H4 (cell line): ENCODE measurements at places on chromosomes 12 and 14.

DNA sequence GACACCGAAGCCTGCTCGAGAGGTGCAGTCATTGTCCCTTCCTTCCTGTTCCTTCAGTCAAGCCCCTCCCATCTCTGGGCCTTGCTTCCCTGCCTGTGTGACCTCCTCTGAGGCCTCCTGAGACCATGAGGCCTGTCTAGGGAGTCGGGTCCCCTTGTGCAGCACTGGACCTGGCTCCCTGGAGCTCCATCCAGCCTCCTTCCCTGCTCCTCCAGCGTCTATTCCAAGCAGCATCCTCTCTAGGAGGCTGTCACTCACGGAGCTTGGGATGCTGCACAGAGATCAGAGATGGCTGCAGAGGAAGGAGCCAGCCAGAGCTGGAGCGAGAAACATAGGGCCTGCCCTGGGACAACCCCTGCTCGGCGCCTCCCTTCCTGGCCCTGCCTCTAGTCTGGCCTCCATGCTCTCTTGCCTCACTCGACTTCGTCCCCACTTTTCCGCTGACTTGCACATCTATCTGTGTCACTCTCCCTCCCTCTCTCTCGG, 142.7 kb downstream of the BCL11B start:
- DNase-seq: no peak

GRCh38 chr12:116539905-116540482, 19.2 kb upstream of the MAP1LC3B2 start:
- peak; percentile 26 for DNase-seq

DNA sequence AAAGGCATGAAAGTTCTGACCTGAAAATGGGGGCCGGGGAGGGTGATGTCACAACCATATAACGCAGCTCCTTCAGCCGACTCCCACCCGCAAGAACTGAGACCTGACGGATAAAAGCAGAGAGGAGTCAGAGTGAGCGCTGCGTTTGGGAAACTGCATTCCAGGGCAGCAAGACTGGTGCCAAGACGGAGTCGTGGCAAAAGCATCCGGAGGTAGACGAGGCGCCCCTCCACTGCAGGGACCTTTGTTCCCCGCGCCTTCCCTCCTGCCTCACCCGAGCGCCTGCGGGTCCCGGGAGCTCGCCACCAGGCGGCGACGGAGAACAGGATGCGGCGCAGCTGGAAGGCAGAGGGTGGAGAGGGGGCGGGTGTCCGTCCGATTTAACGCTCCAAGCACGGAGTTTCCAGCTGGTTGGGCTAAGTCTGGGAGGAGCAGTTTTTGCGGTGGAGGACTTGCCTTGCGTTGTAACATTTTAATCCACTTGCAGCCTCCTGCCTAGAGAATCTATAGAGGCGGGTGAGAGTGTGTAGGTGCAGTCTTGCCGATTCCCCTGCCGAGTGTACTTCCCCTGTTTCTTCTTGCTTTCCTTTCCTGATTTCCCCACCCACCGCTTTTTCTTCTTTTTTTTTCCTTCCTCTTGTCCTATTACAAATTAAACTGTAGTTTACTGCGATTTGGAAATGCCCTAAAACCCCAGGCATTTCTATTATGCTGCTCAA, 1.2 kb upstream of the CPNE8 start:
- peak; percentile 87 for DNase-seq

- DNase-seq: no peak
These were observed 10.7 kb upstream of the TMBIM6 start for GRCh38 chr12:49730568-49731101.

- peak; percentile 58 for DNase-seq
These were observed 10.9 kb upstream of the PIK3C2G start for GRCh38 chr12:18250313-18250916.

GRCh38 chr12:120013659-120014380, 24.8 kb downstream of the BICDL1 start:
- DNase-seq: no peak

DNA sequence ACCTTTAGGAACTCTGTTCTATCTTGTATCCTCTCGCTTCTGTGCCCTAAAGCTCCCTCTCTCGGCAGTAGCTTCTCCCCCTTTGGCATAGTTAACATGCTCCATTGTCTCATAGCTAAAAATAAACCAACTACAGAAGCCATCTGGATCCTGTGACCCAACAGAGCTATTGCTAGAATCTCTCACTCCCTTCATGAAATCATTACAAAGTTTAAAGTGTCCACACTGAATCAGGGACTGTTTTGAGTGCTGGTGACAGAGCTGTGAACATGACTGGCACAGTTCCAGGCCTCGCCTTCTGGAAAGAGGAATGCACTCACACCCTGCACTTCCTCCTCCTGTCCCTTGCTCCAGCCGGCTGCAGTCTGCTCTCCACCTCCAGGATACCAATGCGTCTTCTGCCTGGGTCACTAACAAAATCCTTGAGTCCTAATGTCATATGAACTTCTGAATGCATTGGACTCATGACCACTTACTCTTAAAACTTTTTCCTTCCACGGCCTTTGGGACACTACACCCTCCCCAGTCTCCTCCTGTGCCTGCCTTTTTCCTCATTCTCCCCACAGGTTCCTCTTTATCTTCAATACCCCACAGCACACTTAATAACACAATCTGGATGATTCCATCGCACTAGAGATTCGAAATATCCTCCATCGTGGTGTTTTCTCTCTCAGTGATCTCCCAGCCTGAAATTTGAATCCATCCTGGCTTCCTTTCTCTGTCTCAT, 13.2 kb downstream of the PLBD1 start:
- DNase-seq: peak; percentile 22

- peak; percentile 71 for DNase-seq
These were observed 13.2 kb upstream of the TIGAR start for GRCh38 chr12:4307593-4308333.

GRCh38 chr14:64764641-64765520, 60.7 kb downstream of the PLEKHG3 start:
- peak; percentile 55 for DNase-seq

DNA sequence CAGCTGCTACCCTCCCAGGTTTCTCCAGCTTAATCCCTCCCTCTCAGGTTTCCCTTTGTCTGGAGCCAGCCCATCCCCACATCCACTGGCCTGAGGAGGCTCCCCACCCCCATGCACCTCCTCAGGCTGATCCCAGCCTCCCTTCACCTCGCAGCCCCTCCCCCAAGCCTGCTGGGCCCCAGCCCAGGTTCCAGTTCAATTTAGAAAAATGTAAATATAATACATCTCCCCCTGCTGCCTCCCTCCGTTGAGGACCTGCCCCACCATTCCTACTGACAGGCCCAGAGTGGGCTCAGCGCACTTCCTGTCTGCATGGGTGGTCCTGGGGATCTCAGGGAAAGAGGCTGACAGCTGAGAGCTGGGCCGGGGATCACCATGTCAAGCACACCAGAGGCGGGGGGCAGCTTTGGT, 155.8 kb downstream of the NTF3 start:
- no peak for DNase-seq

DNA sequence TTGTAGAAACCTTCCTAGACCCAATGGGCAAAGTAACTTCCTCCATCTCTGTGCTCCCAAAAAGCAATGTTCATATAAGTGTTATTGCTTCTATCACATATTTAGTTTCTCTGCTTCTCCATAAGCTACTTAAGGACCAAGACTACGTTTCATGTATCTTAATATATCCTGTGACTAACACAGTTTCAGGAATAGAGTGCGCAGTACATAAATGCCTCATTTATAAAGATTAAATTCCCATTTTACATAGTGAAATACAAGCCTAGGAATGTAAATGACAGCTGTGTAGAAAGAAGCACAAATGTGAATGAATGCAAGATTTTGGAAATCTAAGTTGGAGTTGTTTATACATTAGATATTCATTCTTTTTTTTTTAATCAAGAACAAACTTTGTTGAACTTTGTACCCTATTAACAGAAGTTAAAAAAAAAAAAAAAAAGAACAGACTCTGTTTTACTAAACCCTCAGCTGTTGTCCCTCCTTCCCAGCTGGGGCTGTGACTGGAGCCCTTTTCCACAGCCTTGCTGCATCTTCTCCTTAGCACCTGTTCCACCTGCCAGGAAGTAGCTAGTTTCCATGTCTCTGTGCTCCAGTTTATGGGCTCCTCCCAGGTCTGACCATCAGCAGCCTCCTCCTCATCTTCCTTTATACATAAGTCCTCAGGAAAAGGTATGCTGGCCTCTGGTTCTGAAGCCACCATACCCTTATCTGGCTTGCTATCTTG, 7.0 kb upstream of the METTL17 start:
- DNase-seq: no peak

DNA sequence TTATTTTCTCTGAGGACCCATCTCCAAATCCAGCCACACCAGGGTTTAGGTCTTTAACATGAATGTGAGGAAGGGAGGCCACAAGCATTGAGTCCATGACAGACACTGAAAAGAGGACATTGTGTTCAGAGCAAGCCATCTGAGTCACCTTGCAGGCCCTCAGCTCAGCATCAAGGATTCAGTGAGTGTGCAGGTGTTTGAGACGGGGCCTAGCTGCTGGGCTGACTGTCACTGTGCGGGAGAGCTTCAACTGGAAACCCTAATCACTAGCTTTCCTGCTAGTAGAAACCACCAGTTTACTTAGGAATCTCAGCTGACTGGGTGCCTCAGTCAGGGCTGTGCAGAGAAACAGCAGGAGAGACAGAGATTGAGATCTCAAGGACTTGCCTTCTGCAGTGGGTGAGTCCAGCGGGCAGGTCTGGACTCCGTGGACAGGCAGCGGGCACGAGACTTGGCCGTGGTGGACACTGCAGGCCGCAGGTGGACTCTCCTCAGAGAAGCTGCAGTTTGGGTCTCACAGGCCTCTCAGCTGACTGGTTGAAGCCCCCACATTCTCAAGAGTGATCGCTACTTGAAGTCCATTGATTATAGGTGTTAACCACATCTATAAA, 86.1 kb upstream of the DYNC1H1 start:
- no peak for DNase-seq

GRCh38 chr12:47349137-47350061, 269.6 kb upstream of the AMIGO2 start:
- no peak for DNase-seq

DNA sequence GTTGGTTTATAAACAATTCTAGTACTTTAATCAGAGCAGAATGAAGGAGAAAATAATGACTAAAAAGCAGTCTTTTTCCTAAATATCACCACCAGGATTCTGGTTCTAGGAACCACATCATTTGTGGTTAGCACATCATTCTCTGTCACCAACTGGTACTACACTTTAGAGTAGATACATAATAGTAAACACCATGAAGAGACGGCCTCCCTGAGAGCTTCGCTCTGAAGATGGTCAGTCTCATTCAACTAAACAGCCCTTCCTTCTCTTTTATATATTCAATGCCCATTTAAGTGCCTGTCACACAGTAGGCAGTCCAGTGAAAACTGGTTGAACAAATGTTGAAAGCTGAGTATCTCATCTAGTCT, 10.9 kb downstream of the SLC38A2 start:
- DNase-seq: no peak

GRCh38 chr12:130031571-130032189, 127.9 kb upstream of the TMEM132D start:
- DNase-seq: peak; percentile 44

- no peak for DNase-seq
These were observed 7.2 kb upstream of the OTX2 start for GRCh38 chr14:56817396-56817921.

DNA sequence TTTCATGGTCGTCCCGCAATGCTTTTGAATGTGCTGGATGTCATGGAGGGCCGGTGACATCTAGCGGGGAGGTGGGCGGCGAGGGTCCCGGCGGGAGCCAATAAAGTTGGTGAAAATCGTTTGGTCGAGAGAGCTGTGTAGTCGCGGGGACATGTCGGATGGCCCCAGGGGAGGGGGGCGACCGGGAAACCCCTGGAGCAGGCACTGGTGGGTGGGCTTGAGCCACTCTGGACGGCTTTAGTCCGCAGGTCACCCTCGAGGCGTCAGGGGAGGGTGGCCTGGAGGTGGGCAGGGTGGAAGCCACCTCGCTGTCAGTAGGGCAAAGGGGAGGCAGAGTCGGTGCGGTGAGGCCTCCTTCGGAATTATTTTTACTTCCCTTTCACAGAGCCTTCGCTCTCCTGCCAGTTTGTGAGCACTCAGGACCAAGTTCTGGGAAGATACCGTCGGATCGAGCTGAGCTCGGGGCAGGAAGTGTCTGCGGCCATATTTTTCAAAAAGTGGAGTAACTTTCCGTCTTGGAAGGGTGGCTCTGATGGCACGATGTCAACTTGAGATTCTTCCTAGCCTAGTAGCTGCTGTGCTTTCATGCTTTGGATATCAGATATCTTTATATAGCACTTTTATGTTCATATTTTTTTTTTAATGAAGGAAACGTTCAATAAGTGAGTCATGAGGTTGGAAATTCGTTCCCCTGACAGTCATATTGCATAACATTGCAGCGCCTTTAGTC, 28.2 kb downstream of the WBP11 start:
- DNase-seq: no peak

- peak; percentile 65 for DNase-seq
These were observed 77.5 kb upstream of the KRAS start for GRCh38 chr12:25328072-25328712.

DNA sequence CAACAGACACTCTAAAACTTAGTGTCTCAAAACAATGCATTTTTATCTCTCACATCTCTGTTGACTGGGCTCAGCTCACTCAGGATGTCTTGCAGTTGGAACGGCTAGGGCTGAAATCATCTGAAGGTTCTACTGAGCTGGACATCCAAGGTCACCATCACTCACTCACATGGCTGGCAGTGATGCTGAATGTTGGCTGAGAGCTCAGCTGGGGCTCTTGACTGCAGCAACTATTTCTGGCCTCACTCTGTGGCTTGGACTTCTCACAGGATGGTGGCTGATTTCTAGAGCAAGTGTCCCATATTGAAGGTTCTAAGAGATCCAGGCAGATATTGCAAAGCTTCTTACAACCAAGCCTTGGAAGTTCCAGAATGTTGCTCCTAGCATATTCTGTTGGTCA, 166.5 kb downstream of the ZFP36L1 start:
- DNase-seq: no peak

DNA sequence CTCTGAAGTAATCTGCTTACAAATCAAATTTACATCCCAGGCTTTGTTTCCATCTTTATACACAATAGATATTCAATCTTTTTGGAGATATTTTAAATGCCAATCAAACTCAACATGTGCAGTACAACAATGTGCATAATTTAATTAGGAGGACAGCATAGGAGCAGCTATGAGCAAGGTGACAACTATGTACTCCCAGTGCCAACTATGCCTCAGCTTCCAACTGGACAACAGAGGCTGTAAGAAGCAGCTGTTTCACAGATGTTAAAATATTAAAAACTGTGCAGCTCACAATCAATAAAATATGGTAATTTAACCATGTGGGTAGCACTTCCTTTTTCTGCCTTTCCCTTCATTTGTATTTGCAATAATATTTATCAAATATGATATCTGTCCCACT, 99.9 kb downstream of the ST8SIA1 start:
- no peak for DNase-seq

GRCh38 chr12:6116471-6117021, 7.9 kb downstream of the VWF start:
- peak; percentile 38 for DNase-seq
